Activated naive CD8-positive, alpha-beta T cell treated with anti-CD3 and anti-CD28 coated beads for 36 hours (primary cell): ENCODE measurements at places on chromosomes 6 and 20. TPM values are rescaled to one million over a fixed set of nuclear protein-coding genes. Genes with fewer than 3 reads are reported as not detected.

- DNase-seq: no peak
- no peak overlapping the region for H3K27ac ChIP-seq
- H3K4me3 ChIP-seq: no peak overlapping the region
- H3K27me3 ChIP-seq: peaks cover 13% of the 10 kb centered on the region
- no peaks in the 10 kb centered on the region for H3K36me3 ChIP-seq
Measured at GRCh38 chr6:87444362-87444761, 28.4 kb upstream of the SLC35A1 start.

The OTOR gene
- total RNA-seq: not detected

GRCh38 chr6:159252955-159253508 lies 83.8 kb downstream of the FNDC1 start:
- H3K4me1 ChIP-seq: no peaks in the 10 kb centered on the region
- no peak overlapping the region for H3K4me3 ChIP-seq
- no peak for DNase-seq
- H3K36me3 ChIP-seq: no peaks in the 10 kb centered on the region

The RSPH3 gene
- 3.3 TPM for total RNA-seq

The PACRG gene
- total RNA-seq: not detected

DNA sequence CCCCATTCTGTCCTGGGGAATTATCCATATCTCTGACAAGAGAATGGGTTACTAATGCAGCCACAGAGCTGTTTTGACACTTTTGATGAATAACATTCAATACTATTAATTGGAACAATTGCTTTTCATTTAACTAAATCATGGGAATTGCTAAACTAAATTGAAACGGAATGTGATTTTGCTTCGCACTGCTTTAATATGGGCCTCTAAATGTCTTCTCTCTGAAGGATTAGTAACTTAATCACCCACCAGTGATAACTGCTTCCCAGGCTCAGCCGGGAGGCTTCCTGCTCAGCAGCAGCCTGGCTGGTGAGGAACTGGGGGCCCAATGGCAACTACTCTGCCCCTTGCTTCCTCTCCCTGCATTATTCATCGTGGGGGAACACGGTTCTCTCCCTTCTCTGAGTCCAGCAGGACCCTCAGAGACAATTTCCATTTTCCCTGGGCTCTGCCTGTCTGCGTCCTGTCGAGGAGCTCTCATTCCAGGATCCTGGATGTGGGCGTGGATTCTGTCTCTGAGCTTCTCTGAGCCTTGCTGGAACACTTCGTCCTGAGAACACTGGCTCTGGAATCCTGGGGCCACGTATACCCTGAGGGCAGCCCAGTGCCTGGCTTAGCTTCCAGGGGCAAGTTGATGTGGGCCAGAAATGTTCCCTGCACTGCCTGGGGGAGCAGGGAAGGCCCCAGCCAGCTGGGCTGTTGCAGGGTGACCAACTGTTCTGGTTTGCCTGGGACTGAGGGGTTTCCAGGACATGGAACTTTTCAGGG lies 308.9 kb downstream of the DHX35 start:
- no peaks in the 10 kb centered on the region for H3K4me1 ChIP-seq
- no peaks in the 10 kb centered on the region for H3K27me3 ChIP-seq
- H3K4me3 ChIP-seq: no peak overlapping the region
- DNase-seq: no peak
- H3K36me3 ChIP-seq: no peaks in the 10 kb centered on the region

GRCh38 chr6:75760320-75760719 lies 11.3 kb downstream of the MYO6 start:
- no peaks in the 10 kb centered on the region for H3K4me1 ChIP-seq
- peaks cover 44% of the 10 kb centered on the region for H3K27me3 ChIP-seq
- no peak overlapping the region for H3K4me3 ChIP-seq
- no peak for DNase-seq

DNA sequence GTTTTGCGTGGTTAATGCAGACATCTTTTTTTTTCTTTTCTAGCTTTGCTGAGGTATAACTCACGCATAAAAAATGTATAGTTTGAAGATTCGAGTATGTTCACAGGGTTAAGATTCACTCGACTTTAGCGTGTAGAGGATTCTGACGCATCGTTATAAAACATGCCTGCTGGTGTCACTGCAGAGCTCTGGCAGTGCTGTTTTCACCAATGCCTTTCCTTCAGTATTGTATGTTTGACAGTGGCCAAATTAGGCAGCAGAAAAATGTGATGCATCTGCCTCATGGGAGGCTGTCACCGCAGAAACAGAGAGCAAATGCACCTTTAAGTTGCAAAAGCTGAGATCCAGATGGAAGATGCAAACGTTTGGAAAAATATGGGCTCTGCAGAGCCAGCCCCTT lies 18.0 kb upstream of the SIRPB2 start:
- H3K4me3 ChIP-seq: no peak overlapping the region
- H3K27ac ChIP-seq: no peak overlapping the region
- H3K27me3 ChIP-seq: peaks cover 12% of the 10 kb centered on the region
- no peaks in the 10 kb centered on the region for H3K4me1 ChIP-seq
- peak; percentile 7 for DNase-seq

The PHF10 gene
- total RNA-seq: 79.8 TPM

DNA sequence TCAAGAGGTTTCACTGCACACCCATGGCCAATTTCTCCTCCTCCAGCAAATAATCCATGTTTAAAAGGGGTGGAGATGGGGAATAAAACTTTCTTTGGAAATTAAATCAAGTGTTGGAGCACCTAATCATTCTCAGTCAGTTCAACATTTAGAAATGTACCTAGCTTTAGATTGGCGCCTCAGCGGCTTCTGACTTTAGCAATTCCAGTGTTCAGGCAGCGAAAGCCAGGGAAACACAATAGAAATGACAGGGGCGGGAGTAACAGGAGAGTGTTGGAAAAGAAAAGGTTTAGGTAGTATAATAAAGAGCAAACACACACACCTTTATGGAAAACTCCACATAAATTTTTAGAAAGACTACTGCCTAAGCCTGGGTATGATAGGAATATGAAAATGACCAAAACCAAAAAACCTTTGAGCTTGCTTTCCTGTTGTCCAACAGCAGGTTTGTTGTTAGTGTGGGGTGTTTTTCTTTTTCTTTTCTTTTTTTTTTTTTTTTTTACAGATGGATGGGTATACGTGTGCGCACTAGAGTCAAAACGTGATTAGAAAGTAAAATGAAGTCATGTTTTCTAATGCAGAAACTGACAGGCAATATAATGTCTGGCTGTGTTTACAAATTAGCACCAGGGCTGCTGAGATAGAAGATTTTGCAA lies 7.7 kb downstream of the TFAP2A start:
- H3K4me3 ChIP-seq: no peak overlapping the region
- peaks cover 92% of the 10 kb centered on the region for H3K27me3 ChIP-seq
- no peak overlapping the region for H3K27ac ChIP-seq
- no peak for DNase-seq

- no peaks in the 10 kb centered on the region for H3K36me3 ChIP-seq
- H3K27ac ChIP-seq: no peak overlapping the region
- H3K4me1 ChIP-seq: no peaks in the 10 kb centered on the region
- peaks cover 3% of the 10 kb centered on the region for H3K27me3 ChIP-seq
- H3K4me3 ChIP-seq: no peak overlapping the region
Measured at GRCh38 chr6:70264306-70264705, 38.6 kb downstream of the COL9A1 start.

The DAAM2 gene
- not detected for total RNA-seq

The TCP11 gene
- total RNA-seq: not detected

DNA sequence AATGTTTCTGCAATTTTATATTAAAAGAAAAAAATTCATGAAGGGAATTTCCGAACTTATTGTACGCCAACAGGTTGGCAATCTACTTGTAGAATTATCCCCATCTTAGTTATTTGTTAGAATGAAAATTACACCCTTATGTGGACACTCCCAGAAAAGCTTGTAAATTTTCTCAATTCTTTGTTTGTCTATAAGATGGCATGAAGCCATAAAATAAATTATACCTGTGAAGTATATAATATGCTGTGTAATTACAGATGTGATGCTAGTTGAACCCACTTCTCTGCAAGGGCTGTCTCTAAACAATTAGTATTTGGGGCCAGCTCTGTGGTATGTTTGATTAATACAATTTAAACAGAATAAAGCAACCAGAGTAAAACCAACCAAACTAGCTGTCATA lies 52.1 kb upstream of the DSP start:
- no peak overlapping the region for H3K4me3 ChIP-seq
- DNase-seq: no peak
- no peaks in the 10 kb centered on the region for H3K4me1 ChIP-seq
- no peaks in the 10 kb centered on the region for H3K36me3 ChIP-seq
- H3K27ac ChIP-seq: no peak overlapping the region
